Eye (tissue), 1 donor: ENCODE measurements at places on chromosomes 2 and 18.

DNA sequence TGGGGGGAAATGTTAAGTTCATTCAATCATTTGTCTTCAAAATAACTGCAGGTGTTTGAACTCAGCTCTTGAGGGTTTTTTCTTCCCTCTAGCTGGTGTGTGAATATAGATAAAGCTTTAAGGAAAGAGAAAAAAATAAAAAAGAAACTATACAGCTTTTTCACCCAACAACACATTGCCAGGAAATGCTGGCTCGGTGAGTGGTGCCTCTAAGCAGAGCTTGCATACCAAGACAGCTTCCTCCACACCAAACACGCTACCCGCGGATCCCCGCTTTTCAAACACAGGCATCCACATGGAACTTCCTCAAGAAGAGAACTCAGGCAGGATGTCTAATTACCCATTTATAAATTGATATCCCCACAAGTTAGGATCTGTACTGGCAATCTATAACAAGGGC, 69.8 kb upstream of the TANK start:
- no peak for DNase-seq

GRCh38 chr18:37565977-37566478, 430 bp upstream of the CELF4 start:
- DNase-seq = peak; percentile 89

- DNase-seq = no peak
These were observed 23.1 kb downstream of the LRRFIP1 start for GRCh38 chr2:237650455-237650850.

DNA sequence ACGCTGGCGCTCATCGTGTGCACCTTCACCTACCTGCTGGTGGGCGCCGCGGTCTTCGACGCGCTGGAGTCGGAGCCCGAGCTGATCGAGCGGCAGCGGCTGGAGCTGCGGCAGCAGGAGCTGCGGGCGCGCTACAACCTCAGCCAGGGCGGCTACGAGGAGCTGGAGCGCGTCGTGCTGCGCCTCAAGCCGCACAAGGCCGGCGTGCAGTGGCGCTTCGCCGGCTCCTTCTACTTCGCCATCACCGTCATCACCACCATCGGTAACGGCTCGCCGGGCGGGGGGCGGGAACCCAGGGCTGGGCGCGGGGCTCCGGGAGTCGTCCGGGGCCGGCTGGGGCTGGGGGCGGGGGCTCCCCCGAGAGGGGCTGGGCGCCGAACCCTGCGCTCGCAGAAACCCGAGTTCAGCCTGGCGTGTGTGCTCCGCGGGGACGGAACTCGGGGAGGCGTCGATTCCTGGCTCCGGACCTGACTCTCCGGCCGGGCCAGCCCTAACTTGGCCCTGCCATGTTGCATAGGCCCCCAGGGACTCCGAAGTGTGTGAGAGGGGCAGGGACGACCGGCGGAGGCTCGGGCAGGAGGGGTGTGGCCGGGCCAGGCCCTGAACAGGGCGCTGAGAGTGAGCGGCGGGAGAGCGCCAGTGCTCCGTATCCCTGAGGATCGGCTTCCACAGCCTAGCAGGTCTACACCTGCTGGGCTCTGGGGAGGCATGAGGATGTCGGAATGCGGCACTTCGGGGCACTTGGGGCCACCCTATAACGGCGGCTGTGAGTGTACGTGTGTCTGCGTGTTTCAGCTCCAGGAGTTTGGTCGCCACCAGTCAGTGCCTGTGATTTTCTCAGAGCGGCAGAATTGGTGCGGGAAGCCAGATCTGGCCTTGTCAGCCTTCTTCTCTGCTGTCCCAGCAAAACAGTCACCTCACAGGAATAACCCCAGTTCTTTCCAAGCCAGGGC, 651 bp downstream of the KCNK3 start:
- DNase-seq = peak; percentile 74

GRCh38 chr2:118865106-118865505, 17.7 kb upstream of the EN1 start:
- DNase-seq = peak; percentile 76

DNA sequence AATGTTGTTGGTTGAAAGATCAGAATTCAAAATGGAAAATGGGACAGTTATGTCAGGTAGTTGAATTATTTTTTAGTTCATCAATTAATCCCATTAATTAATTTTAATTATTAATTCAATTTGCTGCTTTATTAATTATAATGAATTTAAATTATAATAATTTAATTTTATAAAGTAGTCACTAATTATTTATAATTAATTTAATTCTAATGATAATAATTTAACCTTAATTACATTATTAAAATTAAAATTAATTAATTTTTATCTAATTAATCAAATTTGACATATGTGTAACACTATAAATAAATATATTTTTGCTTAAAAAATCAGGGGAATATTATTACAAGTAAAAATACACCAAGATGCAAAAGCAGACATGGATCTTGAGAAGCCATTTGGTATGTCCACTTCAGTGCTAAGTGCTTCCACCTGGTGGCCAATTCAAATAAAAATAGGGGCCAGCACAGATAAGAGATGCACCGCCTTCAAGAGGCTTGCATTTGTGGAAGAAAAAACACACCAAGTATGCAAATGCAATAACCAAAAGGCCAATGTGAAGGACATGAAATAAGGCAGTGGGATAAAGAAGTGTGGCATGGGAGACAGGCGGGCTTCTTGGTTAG, 73.2 kb downstream of the MBP start:
- DNase-seq = peak; percentile 78

DNA sequence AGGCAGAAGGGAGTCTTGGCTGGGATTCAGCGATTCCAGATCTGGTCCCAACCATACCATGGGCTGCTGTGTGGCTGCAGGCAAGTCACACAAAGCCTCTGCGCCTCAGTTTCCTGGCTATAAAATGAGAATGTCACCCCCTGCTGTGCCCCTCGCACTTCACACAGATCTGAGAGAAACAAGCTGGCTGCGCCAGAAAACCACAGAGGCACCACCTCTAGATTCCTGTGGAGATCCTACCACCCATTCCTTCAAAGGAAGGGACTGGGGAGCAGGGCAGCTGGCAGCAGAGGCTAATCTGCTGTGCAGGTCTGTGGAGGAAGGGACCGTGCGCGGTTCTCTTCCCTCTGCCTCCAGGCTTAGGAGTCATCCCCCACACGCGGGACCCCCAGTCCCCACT, 19.8 kb downstream of the NEURL3 start:
- no peak for DNase-seq

DNA sequence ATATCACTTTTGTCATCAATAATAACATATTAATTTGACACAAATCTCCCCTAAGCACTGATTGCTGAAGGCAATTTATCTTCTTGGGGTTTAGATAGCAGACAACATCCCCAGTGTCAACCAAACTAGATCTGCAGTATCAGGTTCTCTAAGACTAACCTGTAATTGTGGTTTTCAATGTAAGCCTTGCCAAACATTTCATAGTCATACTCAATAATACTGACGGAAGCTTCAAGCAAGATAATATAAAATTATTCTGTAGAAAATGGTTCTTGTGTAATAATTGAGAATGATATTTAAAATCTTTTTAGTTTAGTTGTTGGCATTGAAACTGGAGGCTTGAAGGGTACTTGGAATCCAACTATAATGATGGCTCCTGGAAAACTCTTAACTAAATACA, 186.3 kb downstream of the RIT2 start:
- no peak for DNase-seq

DNA sequence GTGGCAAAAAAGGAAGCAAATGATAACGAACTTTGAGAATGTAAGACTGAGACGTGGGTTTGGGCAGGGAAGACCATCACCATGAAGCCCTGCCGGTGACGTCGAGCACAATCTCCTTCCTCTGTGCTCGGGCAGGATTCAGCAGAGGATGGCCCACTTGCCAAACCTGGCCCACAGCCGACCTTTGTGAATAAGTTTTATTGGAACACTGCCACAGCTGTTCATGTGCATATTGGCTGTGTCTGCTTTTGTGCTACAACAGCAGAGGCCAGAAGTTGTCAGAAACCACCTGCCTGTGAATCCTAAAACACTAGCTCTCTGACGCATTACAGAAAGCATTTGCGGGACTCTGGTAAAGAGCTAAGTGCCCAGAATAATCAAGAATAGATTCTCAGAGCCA, 223.9 kb downstream of the MYT1L start:
- DNase-seq = no peak

GRCh38 chr18:47926101-47926850, 4.2 kb downstream of the SMAD2 start:
- no peak for DNase-seq

DNA sequence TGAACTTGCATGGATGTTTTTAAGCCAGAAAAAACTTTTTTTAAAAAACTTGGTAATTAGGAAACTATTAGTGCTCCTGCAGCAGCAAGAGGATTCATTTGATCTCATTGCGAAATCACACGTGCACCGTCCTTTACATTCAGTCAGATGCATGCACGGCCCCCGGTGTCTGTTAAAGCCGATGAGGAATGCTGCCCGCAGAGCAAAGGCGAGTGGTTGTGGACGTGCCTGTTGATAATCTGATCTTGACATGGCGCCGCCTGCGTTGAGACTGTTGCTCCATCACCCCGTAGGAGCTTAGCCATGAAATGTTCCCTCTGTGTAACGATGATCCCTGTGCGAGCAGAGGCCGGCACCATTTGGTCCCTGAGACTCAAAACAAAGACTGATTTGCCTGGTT, 300.0 kb downstream of the GBX2 start:
- no peak for DNase-seq

DNA sequence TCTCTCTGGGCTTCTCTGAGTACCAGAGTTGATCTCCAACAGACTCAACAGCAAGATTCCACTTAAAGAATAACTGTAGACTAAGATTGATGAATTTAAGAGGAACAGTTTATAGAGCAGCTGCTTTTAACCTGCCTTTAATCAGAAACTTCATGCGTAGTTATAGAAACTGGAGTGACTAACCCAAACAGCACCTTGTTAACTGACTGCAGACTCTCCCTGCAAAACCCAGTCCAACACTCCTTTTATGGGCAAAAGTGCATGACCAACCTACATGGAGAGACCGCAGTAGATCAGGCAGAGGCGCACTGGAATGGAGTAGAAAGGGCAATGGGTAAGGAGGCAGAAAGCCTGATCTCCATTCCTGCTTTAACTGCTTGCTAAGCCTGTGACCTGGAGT, 110.6 kb downstream of the NRP2 start:
- no peak for DNase-seq

GRCh38 chr18:68033466-68033865, 516.9 kb upstream of the DSEL start:
- no peak for DNase-seq

DNA sequence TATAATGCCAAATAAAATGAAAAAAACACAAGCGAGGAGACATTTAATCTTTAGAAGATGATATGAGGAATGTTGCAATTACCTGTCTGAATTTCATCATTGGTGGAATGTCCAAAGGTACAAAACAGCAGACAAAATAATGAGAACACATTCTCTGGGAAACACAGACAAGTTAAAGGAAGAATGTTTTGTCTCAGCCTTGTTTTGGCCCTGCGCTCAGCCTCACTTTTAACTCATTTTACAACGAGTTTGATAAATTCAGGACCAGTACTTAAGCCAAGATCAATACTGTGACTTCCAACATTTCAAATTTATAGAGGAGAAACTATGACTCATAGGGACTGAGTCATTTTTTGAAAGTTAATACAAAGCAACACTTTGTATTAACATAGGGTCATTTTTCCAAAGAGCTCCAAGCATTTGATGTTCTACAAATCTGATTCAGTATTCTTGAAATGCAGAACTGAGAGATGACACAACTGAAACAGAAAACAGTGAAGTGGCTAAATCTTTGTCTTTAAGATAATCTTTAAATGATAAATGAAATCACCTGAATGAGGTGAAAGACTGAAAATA, 833.2 kb upstream of the CHAC2 start:
- DNase-seq = peak; percentile 41

DNA sequence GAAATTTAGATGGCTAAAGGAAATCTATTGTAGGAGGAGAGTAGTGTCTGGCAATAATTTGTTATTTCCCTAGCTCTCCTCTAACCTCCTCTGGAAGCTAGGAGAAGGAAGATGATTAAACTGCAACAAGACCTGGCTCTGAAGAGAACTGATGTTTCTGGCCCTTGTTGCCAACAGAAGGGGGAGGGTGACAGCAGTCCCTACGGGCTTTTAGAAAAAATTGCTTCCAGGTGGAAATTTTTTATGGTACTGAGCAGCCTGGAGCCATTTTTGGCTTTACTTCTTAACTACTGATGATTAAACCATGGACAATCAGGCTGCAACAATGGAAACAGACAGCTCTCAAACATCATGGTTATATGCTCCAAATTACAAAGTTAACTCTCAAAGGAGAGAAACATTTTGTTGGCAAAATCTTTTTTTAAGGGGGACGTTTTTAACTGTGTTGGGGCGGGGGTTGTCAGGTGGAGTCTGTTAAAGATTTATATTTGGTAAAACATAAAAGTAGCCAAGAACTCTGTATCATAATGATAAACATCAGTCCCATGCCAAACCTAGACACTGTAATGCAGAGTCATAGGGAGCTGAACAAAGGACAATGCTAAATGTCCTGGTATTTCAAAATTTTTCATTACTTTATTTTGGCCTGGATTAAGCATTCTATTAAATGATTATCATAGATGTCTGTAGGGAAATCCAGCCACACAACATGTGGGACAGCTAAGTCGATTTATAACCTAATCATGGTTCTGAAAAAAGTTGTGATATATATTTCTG, 70.0 kb downstream of the EXOC6B start:
- DNase-seq = no peak

- no peak for DNase-seq
These were observed 280.5 kb upstream of the CCDC68 start for GRCh38 chr18:55239740-55240139.

GRCh38 chr2:173961346-173961705, 3.8 kb downstream of the SP3 start:
- DNase-seq = no peak

- no peak for DNase-seq
These were observed 909.9 kb upstream of the CHAC2 start for GRCh38 chr2:52857722-52858121.

- peak; percentile 54 for DNase-seq
These were observed 66.3 kb downstream of the MYO5B start for GRCh38 chr18:50128506-50129271.

GRCh38 chr18:41768467-41768866, 186.6 kb upstream of the PIK3C3 start:
- no peak for DNase-seq

GRCh38 chr18:25896956-25897355, 193.5 kb downstream of the SS18 start:
- DNase-seq = peak; percentile 46

DNA sequence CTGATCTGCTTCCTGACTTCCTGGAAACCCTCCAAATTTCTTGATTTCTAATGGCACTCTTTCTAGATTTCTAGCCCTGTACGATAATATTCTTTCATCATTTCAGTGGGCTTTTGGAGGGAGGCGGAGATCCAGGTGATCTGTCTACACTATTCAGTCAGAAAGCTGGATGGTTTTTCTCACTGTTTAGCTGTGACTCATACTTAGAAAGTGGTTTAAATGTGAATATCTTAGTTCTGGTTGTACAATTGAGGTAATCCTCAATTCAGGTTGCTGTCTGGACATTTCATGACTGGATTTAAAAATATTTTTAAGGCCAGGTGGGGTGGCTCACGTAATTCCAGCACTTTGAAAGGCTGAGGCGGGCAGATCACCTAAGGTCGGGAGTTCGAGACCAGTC, 20.8 kb downstream of the SEH1L start:
- DNase-seq = no peak

GRCh38 chr2:145079641-145080040, 559.7 kb upstream of the ZEB2 start:
- no peak for DNase-seq
